Aorta (tissue), 5 donors: ENCODE measurements at places on chromosomes 1 and 21. TPM values are rescaled to one million over a fixed set of nuclear protein-coding genes. Genes with fewer than 3 reads are reported as not detected.
A peak's percentile ranks its signal among the peaks of the same experiment; 100 is the strongest.

DNA sequence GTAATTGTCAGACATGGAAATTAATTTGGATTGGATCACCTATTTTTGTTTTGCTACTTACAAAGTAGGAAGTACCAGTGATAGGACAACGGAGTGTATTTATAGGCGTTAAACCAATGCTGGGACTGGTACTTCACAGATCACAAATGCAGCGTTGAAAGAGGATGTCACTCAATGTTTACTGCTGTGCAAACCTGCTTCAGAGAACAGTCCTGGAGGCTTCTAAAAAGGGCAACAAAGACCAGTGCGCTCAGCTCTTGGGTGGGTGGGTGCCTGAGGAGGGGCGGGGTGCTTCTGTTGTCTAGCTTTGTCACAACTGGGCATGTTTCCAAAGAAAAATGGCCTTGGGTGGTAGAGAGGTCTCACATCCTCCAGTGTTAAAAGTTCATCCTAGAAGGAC, 2.1 kb downstream of the C1orf21 start:
- DNase-seq: no peak

DNA sequence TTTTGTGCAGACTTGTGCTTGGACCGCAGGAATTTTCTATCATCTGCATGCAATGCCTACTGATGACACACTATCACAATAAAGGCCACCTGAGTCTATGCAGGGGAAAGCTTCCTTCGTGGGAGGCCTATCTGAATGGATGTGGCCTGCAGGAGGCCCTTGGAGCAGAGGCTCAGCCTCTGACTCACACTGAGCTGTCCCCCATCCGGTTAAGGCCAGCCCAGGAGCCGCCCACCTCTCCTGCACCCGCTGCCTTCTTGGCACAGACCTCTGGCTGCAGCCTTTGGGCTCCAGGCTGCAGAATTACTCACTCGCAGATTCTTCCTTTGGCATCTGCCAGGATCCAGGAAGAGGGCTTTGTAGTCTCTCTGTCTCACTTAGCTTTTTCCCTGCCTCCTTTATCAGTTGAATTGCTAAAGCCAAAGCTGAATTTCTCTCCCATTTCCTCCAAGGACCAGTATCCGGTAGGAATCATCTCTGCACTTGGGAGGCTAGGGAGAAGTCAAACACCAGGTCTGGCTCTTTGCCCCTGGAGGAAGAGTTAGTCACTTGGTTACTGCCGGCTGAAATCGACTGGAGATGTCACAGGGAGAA, 65.1 kb upstream of the JUN start:
- peak; percentile 93 for DNase-seq

DNA sequence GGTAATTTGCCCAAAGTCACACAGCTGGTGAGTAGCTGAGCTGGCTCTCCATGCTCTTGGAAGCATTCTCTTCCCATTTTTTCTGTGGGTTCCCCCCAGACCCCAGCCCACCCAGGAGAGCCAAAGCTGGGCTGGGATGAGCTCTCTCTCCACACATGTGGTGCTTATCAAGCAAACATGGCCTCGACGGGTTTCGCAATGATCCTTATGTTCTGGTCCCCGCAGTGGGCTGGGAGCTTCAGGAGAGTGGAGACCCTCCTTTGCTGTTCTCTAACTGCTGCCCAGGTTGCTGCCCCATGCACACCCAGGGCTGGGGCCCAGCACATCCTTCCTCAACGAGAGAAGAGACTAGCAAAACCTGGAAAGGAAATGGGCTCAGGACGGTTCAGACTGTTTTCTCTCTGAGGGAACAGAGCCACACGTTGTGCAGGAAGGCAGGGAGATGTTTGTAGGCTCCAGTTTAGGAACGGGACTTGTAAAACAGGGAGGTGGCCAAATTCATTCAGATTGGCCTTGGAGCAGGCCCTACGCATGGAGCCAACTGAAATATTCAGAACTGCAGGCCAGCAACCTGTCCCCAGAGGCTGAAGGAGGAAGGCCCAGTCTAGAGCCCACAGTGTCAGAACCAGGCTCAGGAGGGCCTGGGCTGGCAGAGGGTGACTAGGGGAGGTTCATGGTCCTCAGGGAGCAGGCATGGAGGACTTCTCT, 27.2 kb upstream of the CSF1 start:
- DNase-seq: peak; percentile 78

GRCh38 chr1:199089393-199090122, 450.7 kb downstream of the PTPRC start:
- no peak for DNase-seq

DNA sequence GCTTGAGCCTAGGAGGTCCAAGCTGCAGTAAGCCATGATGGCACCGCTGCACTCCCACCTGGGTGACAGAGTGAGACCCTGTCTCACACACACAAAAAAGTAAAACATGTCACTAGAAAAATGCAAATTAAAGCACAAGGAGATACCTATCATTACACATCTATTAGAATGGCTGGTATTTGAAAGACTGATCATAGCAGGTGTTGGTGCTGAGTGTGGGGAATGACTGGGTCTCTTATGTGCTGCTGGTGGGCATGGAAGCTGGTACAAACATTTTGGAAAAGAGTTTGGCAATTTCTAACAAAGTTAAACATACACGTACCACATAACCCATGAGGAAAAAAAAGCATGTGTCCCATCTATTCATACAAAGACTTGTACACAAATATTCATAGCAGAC, 142.1 kb upstream of the ZBTB40 start:
- no peak for DNase-seq

- DNase-seq: no peak
These were observed 49.0 kb upstream of the TTC34 start for GRCh38 chr1:2850502-2850901.

DNA sequence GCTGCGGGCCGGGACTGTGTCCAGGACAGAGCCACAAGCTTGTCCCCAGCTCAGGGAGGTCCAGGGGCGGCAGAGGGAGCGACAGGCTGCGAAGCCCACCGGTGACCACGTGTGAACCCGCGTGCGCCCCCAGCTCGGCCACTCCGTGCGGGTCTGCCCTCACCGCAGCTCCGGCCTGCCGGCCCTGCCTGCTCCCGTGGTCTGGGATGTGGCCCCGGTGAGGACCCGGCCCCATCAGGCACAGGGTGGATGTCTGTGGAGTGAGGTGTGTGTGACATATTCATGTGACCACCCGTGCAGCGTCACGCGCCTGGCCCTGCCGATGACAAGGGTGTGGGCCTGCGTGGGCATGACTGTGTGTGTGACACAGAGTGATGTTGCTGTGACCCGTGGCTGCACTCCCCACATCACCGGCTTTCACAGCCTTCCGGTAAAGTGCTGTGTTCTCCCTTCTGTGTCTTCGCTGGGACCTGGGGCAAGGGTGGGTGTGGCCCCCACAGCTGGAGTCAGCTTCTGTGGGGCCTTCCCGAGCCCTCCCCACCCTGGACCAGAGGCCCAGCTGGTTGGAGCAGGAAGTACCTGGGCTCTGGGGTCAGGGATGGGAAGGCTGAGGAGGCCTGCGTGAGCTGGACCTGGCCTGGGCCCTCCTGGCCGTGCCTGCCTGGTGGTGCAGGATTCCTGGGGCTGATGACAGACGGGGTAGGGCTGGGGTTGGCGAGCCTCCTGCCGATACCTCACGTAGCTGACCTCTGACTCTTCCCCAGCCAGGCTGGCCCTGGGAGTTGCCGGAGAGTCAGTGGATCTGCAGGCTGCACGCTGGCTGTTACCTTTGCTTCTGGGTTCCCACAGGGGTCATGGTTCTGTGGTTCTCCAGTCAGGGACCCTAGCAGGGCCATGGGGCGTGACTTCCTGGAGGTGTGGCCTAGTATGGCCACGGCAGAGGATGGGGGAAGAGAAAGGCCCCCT, 4.1 kb downstream of the RNF223 start:
- no peak for DNase-seq

- DNase-seq: no peak
These were observed 74.2 kb downstream of the ATF6 start for GRCh38 chr1:161840363-161840762.

DNA sequence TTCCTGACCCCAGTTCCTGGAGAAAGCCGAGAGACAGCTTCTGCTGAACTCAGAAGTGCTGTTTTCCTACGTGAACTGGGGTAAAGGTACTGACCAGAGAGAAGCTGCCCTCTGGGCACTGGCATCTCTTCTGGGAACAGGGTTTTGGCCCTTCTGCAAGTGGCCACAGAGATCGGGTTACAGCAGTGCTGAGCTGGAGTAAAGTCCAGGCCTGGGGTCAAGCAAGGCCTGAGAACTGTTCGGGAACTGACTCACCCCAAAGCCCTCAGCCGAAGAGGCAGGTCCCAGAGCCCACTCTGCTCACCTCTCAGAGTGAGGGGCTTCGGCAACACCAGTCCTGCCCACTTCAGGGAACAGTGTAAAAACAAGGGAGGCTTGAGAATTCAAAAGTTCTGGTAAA, 177.2 kb upstream of the RUNX1 start:
- DNase-seq: no peak

GRCh38 chr1:181479137-181479745, 4.1 kb upstream of the CACNA1E start:
- DNase-seq: no peak

DNA sequence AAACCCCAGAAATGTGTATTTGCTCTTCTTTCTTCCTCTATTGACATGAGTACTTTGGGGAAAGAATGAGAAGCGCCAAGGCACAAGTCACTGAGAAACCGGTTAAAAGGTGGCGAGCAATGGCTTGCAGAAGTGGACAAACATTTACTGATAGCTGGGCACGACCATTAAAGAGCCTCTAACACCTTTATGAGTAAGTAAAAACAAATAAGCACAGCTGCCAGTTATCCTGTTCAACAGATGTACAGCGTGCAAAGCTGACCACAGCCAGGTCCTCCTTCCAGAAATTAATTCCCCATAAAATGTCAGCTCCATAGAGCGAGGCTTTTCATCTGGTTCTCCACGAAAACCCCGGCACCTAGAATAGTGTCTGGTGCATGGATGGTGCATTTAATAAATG, 72.7 kb downstream of the CAPZB start:
- no peak for DNase-seq

- DNase-seq: no peak
These were observed 34.8 kb downstream of the S100B start for GRCh38 chr21:46570119-46570518.

DNA sequence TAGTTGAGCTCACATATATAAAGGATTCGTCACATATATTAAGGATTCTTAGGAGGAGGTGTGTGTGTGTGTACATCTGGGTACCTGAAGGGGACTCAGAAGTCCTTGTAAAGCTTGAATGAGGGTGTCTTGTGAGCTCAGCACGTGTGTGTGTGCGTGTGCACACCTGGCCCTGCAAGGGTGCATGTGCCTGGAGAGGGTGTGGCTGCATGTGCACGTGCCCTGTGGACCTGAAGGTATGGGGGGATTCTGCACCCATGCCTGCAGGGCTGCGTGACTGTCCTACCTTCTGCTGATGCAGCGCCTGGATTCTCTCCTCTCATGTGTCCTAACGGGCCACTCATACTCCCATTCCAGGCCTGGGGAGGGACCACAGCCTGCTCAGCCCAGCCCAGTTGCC, 24.0 kb downstream of the EPHA8 start:
- no peak for DNase-seq

DNA sequence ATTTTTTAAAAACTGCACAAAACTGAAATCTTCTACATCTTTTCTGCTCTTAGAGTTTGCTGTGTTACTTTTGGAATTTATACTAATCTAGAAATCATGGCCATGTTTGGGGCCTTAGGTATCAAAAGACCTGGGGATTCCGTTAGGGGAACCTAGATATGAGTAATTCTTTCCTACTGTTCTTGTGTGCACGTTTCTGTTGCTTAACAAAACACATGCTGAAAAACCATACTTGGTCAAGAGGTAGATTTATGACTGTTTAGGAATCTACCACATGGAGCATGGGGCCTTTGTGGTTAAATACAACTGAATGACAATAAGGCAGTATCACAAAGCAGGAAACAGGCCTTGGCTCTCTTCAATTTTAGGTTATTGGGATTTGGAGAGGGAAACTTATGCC, 291.9 kb upstream of the USP25 start:
- no peak for DNase-seq

- no peak for DNase-seq
These were observed 100.6 kb downstream of the DISC1 start for GRCh38 chr1:231727171-231727570.

DNA sequence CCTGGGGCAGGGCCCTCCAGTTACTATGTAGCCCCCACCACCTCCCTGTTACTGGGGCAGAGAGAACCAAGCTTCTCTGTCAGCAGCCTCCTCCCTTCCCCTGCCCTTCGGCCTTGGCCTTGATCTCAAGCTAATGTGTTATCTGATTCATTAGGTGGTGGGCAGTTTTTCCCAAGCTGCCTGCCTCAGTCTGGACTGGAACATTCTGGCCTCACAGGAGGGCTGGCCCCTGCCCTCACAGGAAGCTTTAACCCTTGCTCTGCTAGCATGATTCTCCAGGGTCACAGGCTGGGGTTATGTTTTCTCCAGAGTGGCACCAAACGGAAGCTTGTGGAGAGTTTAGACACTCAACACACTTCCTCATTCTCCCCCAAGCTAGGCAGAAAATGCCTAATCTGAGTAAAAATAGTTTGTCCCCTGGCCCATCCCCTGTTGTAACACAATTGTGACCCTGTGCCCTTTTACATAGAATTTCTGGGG, 37.2 kb upstream of the SLC6A9 start:
- DNase-seq: peak; percentile 56

- peak; percentile 82 for DNase-seq
These were observed 5.0 kb downstream of the PFKL start for GRCh38 chr21:44304877-44305293.

DNA sequence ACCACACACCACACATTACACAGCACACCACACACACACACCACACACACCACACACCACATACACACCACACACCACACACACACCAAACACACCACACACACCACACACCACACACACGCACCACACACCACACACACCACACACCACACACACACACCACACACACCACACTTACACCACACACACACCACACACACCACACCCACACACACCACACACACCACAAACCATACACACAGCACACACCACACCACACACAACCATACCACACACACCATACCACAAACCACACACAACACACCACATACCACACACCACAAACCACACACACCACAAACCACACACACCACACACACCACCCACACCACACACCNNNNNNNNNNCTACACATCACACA, 40.9 kb upstream of the SIK1 start:
- peak; percentile 9 for DNase-seq

GRCh38 chr1:40414331-40414730, 35.9 kb upstream of the ZFP69B start:
- DNase-seq: no peak

GRCh38 chr1:162035241-162035640, 11.6 kb upstream of the OLFML2B start:
- DNase-seq: no peak

MYOG gene
- not detected for total RNA-seq

ITLN2 gene
- total RNA-seq: not detected

RORC gene
- total RNA-seq: 0.24 TPM

ANKRD35 gene
- total RNA-seq: 3.8 TPM

C1QB gene
- 310 TPM for total RNA-seq

TMEM51 gene
- 8.8 TPM for total RNA-seq

ZNF593OS gene
- not detected for total RNA-seq

C1orf167 gene
- 3.6 TPM for total RNA-seq

SERTAD4 gene
- total RNA-seq: 4.5 TPM

SDHB gene
- total RNA-seq: 71.6 TPM

UBQLN4 gene
- total RNA-seq: 23.8 TPM

SLC30A1 gene
- 24.4 TPM for total RNA-seq

TDRD5 gene
- 0.36 TPM for total RNA-seq

OR10J5 gene
- total RNA-seq: not detected
